CD4-positive, alpha-beta T cell (primary cell): ENCODE measurements at places on chromosomes 12 and 14.

DNA sequence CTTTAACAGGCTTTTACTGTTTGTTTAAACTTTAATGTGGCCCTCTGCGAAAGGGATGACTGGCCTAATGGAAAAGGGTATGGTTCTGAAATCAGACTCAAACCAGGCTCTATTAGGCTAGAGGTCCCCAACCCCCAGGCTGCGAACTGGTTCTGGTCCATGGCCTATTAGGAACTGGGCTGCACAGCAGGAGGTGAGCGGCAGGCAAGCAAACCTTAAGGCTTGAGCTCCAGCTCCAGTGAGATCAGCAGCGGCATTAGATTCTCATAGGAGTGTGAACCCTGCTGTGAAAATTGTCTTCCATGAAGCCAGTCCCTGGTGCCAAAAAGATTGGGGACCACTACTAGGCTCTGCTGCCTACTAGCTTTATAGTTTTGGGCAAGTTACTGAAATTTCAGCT, 11.1 kb downstream of the GALNT4 start:
- no peak for DNase-seq

GRCh38 chr14:66509874-66510273, 1.9 kb downstream of the GPHN start:
- no peak for DNase-seq

DNA sequence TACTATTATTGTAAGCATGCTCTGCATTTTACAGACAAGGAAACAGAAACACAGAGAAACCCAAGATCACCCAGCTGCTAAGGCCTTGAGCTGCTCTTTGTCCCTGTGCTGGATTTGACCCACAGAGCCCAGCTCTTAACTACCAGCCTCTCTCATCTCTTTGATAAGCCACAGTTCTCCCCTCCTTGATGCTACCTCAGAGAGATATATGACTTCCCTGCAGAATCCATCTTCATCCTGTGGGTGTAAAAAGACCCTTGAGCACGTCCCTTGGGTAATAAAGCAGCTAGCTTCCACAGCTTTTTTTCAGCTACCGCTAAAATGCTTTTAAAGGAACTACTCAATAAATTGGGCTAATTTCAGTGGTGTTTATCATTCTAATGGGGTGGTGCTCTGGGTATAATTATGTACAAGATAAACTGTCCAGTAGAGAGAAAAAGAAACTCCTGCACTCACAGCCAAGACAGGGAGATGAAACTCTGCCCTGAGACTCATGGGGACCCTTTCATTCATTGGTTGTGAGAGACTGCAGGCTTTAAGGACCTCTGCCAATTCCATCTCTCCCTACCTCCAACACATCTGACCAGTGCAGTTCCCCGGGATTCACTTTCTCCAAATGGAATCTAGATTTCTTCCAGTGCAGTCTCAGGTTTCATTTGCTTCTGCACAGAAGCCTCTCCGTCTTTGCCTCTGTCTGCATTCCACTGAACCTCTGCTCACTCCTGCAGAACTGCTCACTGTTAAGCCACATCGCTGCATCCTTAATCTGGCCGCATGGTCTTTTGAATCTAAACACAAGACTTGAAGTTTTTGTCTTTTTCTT, 24.7 kb upstream of the NTF3 start:
- DNase-seq, result no peak

- no peak for DNase-seq
These were observed 231.3 kb downstream of the MON2 start for GRCh38 chr12:62697893-62698292.

- DNase-seq, result no peak
These were observed 15.7 kb downstream of the FOXG1 start for GRCh38 chr14:28782301-28782700.

- no peak for DNase-seq
These were observed 7.2 kb downstream of the MVK start for GRCh38 chr12:109580684-109581333.

DNA sequence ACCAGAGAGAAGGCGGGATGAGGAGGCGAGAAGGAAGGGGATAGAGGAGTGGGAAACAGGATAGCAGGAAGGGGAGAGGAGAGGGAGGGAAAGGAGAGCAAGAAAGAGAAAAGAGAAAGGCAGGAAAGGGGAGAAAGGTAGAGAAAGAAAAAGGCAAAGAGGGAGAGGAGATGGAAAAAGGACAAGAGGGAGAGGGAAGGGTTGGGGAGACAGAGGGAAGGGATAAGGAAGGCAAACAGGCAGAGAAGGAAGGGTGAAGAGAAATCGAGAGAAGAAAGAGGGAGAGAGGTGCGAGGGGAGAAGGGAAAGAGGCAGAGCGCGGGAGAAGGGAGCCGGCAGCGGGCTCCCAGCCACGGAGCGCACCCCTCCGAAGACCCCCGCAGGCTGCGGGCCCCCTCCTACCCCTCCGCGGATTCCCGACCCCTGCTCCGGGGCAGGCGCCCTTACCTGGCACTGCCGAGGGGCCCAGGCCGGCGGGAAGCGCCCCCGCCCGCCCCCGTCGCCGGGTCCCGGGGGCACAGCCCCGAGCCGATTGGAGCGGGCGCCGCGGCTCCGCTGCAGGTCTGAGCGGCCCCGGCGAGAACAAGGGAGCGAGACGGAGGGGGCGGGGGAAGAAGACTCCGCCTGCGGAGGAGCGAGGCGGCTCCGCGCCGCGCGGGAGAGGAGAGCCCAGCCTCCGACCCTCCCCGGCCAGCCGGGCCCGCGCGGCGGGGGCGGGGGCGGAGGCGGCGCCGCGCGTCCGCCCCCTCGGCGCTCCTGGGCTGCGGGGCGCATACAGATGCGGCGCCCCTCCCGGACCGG, at the start of gene CDH24:
CDH24 (minus strand) TSS at position 565 of the 801 bp plus-strand sequence. CDS start 1,787 bp downstream, outside the sequence.
- peak; percentile 87 for DNase-seq

DNA sequence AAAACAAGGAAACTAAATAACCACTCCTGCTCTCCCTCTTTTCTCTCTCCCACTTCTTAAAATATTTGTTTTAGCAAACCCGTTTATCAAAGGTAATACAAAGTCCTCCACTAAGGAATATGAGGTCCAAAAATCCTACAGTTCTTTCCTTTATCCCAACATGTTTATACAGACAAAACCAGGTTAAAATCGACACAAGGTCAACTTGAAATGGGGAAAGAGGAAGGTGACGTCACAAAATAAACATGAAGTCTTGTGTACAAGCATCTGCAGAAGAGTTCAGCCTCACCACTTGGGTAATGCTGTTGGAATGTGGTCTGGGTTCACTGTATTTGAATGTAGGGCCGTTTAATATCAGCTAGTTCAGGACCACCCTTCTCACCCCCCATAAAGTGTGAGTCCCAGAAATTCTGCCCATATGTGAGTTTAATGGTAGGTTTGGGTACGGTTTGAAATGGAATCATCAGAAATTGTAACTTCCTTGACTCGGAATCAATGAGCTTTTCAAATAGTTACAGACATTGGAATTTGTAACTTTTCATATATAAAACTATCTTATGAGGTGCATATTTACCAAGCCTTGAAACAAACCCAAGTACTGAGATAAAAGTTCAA, 120.0 kb upstream of the SLC38A2 start:
- DNase-seq, result no peak

DNA sequence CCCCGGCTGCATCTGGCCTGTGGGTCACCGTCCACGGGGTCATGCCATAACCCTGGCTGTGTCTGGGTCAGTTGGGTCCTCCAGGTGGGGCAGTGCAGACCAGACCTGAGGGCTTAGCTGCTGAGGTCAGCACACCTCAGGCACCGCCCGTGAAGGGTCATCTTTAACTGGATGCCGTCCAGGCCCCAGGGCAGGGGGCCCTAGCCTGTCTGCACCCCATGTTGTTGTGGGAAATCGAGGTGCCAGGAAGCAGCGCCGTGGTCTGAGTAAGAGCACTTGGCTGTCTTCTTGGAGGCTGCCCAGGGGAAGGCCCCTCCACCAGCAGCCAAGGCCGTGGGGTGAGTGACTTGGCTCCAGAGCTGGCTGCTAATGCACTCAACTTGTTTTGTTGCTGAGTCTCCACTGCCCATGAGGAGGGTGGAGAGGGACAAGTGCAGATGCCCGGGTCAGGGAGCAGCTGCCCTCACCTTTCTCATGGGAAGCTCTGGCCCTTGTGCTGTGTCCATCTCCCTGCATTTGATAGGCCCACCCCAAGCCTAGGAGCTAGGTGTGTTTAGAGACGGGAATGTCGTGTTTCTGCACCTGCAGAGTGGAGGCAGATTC, 317.2 kb downstream of the TMEM121 start:
- no peak for DNase-seq

- no peak for DNase-seq
These were observed 76.5 kb upstream of the CLMN start for GRCh38 chr14:95396221-95396620.

- no peak for DNase-seq
These were observed 93.9 kb downstream of the DYRK2 start for GRCh38 chr12:67742461-67742860.

- no peak for DNase-seq
These were observed 23.6 kb downstream of the DAD1 start for GRCh38 chr14:22565391-22565945.

DNA sequence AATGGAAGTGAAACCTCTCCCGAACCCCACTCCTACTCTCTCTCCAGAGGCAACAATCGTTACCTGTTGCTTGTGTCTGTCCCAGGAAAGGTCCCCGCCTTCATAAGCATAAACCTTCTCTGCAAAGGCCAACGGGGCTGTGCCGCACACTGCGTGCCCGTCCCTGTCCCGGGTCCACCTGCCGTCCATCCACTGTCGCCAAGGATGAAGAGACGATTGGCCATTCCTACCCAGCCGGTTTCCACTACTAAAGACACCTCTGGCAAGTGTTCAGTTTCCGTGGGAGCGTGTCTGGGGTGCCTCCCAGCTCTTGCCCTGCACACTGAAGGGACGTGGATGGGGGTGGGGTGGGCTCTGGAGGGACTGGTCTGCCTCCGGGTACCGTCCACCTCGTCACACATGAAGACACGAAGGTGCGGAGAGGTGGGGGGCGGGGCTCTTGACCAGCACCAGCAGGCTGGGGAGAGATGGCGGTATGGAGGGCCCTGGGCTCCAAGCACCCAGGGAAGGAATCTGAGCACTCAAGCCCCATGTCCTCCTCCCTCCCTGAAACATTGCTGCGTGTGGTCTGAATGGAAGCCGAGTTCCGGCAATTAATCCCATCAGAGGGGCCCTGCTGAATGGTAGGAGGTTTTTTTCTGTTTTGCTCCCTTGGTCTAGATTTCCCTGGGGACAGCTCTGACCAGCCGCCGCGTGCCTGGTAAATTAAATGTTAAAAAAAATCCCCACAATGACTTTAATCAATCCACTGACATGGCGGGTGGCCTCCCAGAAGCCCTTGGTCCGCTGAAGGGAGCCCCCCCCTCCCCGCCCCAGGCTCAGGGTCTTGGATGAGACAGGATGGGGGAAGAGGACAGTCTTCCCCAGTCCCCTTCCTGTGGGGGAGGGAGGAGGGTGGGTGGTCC, 4.1 kb upstream of the KIF26A start:
- peak; percentile 2 for DNase-seq
